ENCODE measurements at places on chromosomes 2 and 18.
A peak's percentile ranks its signal among the peaks of the same experiment; 100 is the strongest.

DNA sequence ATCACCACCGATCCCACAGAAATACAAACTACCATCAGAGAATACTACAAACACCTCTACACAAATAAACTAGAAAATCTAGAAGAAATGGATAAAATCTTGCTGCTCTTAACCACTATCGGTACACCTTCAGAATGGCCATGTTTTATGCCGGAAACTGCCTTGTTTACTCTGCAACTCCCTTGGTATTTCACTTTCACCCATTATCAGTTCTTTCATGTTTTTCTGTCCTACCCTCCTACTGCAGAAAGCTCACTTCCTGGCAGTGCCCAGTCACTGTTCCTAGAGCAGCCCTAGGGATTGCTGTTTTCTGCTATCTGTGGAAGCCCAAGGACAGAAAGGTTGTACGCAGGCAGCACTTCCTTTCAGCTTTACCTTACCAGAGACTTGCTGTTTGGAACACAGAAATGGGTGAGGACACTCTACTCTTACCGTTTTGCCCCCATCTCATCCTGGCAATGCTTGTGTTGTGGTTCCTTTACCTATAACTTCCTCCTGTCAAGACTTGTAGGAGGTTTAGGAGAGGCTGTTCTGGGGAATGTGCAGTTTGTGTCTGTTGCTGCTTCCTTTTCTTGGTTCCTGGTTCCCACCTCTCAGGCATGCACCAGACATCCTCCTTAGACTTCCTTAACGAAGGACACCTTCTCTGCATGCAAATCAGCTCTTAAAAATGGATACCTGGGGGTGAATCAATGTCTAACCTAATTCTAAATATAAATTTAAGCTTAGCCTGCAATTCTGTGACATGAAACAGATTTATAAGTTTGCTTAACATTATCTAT is 394.4 kb downstream of the SPAG16 start:
- DNase-seq: no peak

GRCh38 chr2:24570225-24570624 is 79.2 kb downstream of the NCOA1 start:
- DNase-seq: no peak

- no peak for DNase-seq
Measured at GRCh38 chr2:9830685-9831410, 12.4 kb upstream of the TAF1B start.

DNA sequence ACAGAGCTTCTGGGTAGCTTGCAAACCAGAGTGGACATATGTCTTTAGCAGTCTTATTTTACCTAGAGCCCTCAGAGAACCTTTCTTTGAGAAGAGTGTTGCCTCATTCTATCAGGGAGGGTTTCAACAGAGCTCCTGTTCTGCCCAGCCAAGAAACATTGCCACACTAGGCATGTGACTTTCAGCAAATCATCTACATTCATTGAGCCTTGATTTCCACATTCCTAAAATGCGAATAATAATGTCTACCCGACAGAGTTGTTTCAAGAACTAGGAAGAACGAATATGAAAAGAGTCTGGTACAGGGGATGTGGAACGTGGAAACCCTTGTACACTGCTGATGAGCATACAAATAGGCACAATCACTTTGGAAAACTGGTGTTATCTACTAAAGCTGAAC is 7.8 kb upstream of the PRKAG3 start:
- DNase-seq: peak; percentile 26

DNA sequence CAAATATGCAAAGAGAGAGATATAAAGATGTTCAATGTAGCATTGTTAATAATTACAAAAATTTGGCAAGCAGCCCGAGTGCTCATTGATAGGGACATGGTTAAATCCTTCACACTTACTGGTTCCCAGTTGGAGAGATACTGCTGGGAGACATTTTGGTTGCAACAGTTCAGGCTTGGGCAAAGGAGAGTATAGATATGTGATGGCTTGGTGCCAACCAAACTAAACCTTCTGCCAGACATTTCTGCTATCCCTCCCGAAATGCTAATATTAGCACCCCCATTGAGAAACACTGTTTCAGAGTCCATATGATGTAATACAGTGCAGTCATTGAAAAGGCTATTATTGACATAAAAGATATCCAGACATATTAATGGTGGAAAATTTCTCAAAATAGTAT is 11.5 kb downstream of the GEN1 start:
- DNase-seq: no peak

DNA sequence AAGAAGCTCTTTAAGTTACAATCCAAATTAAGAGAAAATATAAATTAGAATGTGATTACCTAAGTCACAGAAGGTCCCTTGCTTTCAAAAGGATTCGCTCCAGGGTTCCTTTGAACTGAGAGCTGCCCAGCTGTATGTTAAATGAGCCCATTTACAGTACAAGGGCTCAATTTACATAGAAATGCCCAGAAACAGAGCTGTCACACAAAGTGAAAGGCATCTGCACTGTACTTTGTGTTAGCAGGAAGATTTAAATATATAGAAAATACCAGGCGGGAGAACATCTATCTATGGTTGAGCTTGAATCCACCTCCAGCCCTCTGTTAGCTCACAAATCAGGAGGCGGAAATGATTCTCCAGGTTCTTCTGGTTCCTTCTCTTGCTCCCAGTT is 272.9 kb downstream of the PAX3 start:
- no peak for DNase-seq

GRCh38 chr2:157377861-157378260 is 52.2 kb upstream of the ERMN start:
- DNase-seq: no peak

- DNase-seq: no peak
Measured at GRCh38 chr2:201900362-201900761, 94.0 kb downstream of the CDK15 start.

DNA sequence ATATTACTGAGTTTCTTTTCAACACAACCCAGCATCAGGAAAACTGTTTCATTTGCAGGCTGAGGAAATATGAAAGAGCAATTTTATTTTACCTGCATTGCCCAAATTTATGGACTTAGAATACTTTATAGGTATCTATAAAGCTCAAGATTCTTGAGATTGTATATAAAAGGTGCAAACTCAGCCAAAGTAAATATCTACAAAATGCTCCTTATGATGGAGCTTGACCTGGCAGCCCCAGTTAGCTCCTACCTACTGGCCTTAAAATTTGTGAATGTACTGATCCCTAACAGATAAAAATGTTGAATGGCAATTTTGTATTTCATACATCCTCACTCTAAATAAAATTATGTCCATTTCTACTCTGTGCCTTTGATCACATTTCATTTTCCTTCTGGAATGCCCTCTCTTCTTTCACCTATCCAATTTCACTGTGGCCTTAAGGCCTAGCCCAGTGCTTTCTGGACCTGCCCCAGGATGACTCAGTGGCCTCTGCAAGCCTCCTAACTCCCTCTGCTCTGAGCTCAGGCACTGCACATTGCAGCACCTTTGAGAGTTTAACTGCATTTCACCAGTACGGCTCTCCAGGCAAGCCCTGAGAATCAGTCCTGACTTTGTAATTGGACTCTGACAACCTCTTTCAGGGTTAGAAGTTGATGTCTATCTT is 125.9 kb downstream of the ANTXR1 start:
- DNase-seq: peak; percentile 65

DNA sequence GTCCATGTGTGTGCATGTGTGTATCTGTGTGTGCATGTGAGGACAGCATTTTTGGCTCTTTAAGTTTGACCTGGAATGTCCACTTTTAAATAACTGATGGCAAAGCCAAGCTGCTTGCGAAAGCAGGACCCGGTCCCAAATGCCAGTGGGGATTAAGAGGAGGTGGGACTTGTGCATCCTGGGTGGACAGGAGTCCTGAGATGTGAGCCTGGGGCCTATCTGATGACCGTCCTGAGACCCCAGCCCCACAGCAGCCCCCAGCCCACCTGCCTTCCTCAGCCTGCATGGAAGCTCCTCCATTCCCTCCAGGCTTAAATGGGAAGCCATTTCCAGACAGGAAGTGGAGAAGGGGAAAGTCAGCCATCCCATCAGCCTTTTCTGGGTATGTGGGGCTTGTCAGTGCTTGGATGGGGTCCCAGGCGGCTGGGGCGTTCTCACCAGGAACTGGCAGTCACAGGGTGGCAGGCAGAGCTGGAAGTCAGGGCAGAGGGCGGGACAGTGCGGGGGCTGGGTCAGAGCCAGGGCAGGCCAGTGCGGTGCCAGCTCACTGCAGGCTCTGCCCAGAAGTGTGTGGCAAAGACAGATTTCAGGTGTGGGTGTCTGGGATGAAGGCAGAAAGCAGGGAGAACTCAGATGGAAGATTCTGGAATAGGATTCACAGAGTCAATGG is 117.8 kb downstream of the ACKR3 start:
- DNase-seq: no peak

DNA sequence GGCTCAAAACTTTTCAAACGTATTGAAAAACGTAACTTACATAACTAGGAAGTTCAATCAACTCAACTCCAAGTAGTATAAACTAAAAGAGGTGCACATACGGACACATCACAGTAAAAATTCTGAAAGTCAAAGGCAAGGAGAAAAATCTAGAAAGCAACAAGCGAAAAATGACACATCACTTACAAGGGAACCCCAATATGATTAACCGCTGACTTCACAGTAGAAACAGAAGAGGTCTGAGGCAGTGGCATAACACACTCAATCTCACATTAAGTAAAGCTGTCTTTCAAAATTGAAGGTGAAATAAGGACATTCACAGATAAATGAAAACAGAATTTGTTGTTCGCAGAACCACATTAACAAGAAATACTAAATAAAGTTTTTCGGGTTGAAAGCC is 32.7 kb downstream of the PPP4R1 start:
- no peak for DNase-seq

GRCh38 chr2:1486670-1487069 is 73.4 kb downstream of the TPO start:
- no peak for DNase-seq

- DNase-seq: no peak
Measured at GRCh38 chr2:219168932-219169331, 897 bp downstream of the SLC23A3 start.

- no peak for DNase-seq
Measured at GRCh38 chr2:173134703-173135102, 59.1 kb downstream of the MAP3K20 start.

GRCh38 chr2:33340280-33340679 is 136.2 kb upstream of the RASGRP3 start:
- no peak for DNase-seq

GRCh38 chr2:235569837-235570236 is 76.0 kb downstream of the AGAP1 start:
- DNase-seq: no peak

- DNase-seq: no peak
Measured at GRCh38 chr2:45789961-45790723, 138.7 kb downstream of the PRKCE start.

DNA sequence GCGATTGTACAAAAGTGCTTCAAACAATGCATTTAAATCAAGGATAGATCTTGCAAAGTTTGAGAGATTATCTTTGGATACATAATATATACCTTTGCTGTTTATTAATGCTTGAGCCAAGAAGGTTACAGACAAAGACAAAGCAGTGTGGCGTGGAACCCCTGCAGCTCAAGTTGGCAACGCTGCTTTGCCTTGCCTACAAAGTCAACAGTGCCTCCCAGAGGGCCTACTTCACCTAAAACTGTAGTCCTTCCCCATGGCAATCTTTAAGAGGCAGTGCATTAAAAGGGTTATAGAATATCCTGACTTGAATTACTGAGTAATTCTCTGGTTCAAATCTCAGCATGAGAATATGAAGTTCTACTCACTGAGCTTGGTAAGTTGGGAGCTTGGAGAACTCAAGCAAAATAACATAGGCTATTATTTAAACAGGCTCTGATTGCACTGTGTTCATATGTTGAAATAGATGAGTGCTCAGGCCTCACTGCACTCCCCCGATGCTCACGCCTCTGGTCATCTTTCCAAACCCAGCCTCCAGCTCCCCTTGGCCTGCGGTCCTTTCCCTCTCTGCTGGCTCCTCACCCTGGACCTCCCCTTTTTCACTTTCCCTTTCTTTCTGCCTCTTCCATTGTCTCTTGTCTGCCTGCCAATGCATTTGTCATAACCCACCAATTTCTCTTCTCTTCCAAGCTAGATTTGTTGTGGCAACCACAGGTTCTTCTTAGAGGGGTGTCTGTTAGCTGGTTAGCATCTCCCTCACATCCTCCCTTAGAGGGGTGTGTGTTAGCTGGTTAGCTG is 96.5 kb downstream of the MYT1L start:
- DNase-seq: no peak

GRCh38 chr2:70657246-70657645 is 103.6 kb upstream of the TGFA start:
- no peak for DNase-seq

- no peak for DNase-seq
Measured at GRCh38 chr2:7984693-7985353, 697.0 kb upstream of the ID2 start.

DNA sequence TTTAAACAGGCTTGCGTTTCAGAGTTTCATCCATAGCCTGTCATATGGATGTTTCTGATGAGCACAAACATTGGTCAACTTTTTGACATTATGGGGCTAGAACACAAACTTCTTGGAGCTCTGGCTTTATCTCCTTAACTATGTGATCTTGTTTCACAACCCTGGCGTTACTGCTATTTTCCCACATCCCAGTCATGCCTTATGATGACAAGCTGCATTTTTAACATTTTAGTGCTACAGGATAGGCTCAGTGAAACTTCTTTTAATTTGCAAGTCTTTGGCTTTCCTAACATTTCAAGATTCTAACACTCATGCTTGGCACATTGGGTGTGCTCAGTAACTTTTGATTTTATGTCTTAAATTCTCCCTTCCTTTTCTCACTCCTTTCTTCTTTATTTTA is 21.0 kb upstream of the PDE1A start:
- DNase-seq: no peak

DNA sequence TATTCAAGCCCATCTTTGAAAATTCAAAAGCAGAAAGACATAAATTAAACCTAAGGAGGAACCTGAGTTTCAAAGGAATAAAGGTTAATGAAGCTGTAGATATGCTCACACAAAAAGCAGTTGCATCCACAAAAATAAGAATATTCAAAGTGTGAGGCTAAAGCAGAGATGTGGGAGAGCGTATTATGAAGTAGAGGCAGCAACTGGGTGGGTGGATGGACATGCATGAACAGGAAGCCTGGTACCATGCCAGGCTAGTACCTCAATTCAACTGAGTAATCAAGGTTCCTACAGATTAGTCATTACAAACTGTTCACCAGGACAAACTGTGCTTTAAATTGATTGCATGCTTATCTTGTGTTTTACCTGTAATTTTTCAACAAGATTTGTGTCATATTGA is 330.0 kb upstream of the PKDCC start:
- DNase-seq: no peak

- no peak for DNase-seq
Measured at GRCh38 chr18:79580498-79581171, 99.0 kb upstream of the CTDP1 start.

All from fibroblast of the conjunctiva (primary cell).